T-cell (primary cell): ENCODE measurements at places on chromosomes 12 and 14. TPM values are rescaled to one million over a fixed set of nuclear protein-coding genes. Genes with fewer than 3 reads are reported as not detected.

- DNase-seq: no peak
These were observed 22.1 kb downstream of the CLECL1 start for GRCh38 chr12:9710584-9711375.

DNA sequence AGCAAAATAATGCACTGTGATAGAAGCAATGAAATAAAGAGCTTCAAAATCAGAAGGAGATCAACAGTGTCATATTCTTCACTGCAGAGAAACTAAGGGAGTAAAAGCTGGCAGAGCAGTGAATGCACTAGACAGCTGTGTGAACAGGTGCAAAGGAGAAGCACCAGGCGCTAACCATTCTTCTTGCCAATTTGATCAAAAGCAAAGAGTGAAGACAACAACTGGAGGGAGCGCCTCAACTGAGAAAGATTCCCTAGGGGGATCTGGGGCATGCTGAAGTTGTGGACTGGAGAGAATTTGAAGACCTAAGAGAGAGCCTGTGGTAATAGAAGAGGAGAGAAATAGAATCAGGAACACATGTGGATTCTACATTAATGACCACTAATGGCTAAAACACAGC is 50.4 kb upstream of the OVCH1 start:
- no peak for DNase-seq

GRCh38 chr14:105859717-105860614 is 333.6 kb downstream of the TMEM121 start:
- DNase-seq: peak; percentile 40

DNA sequence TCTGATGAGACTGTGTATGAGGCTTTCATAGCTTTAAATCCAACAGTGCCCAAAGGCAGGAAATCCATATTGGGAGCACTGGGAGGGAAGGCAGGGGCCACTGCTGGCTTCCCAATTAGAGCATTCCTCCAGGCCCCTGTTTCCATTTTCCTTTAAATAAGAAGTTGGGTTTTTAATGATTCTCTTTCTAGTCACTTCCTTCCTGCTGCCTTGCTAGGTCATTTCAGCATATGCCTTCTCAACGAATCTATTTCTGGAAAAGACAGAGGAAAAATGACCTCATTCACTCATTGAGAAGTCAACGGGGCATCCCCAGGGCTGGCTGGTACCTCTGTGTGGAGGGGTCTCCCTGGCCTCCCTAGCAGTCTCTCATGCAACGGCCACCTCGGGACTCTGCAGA is 43.5 kb downstream of the IGF1 start:
- no peak for DNase-seq

DNA sequence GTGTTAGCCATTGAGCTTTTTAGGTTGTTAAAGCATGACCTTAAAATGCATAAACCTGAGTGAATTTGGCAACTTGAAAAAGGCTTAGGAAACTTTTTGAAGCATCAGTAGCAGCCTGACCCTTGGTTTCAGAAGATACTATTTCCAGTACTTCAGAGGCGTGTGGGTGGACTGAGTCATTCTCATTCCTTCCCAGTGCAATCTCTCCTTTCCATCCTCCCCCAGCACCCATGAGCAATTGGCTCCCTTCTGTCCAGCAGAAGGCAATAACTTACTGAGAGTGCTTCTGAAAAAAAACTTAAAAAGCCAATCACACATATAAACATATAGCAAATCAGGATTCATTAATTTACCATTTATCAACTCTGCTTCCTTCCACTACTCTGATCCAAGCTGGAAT is 299.3 kb upstream of the STXBP6 start:
- no peak for DNase-seq

DNA sequence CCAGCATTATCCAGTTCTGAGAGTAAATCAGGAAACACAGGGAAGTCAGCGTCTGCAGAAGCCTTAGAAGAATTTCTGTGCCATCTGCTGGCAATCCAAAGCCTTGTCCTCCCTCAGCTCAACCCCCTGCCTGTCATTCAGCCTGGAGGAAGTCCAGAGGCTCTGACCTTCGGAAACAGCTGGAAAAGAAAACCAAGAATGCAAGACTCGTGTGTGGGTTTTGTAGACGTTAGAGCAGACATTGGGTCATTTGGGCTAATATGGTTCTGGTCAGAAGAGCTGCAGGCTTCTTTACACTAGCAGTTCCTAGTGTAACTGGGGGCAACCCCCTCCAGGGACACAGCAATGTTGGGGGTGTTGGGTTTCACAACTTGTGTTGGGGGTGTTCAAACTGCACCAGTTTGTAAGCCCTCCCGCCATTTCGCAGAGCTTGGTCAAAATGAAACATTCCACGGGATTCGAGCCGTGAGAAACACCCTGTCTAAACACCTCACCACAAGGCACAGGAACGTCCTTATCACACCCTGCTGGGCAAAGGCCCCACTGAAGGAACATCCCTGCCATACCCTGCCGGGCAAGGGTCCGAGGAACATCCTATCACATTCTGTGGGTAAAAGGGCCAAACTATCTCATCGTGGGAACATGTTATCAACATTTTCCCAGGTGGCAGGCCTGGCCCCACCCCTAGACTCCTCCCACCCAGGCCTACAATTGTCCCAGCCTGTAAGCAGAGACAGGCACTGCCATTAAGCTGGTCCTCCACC is 21.0 kb upstream of the SERPINA4 start:
- no peak for DNase-seq

- no peak for DNase-seq
These were observed 76.3 kb upstream of the PPP4R3A start for GRCh38 chr14:91586410-91586809.

- DNase-seq: no peak
These were observed 120.5 kb downstream of the NUAK1 start for GRCh38 chr12:106018286-106018685.

- no peak for DNase-seq
These were observed 10.6 kb upstream of the MLXIP start for GRCh38 chr12:122067966-122068365.

- no peak for DNase-seq
These were observed 7.3 kb downstream of the STXBP6 start for GRCh38 chr14:25042362-25043299.

DNA sequence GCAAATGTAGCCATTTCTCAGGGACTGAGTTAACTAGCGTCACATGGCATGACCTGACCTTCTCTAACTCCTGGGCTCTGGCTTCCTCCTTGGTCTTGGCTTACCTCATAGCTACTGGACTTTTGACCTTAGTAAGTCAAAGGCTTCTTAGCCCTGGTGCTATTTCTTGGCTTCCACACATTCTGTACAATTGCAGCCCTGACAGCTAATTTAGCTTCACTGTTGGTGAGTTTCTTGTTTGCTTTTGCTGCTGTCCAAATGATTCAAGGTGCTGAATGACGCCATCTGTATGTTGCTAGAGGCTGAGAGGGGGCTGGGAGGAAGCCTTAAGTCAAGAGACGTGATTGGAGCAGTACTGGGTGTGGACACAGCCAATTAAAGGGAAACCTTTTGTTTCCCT is 202.7 kb downstream of the PRKD1 start:
- DNase-seq: no peak

DNA sequence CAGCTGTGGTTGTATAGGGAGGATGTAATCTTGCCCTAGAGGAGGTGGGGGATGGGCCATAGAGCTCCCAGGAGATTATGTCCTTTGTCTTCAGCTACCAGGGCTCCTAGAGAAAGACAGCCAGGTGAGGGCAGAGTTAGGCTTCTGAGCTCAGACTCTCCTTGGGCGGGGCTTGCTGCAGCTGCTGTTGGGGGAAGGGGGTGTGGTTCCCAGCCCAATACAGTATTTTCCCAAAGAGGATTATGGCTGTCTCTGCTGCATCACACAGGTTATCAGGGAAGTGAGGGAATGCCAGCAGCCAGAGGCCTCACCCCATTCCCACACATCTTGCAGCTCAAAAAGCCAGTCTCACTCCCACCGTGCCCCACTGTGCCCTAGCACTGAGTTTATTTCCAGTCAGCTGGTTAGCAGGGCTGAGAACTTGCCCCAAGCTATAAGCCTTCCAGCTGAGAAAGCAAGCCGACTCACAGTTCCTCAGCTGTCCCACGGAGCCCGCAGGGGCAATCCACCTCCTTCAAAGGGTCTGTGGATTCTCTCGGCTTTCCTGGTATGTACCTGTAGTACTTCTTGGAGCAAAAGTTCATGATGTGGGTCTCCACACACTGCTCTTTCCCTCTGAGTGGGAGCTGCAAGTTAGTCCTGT is 217.3 kb upstream of the CPNE8 start:
- no peak for DNase-seq

- DNase-seq: no peak
These were observed 4.9 kb downstream of the TEX52 start for GRCh38 chr12:2851931-2852330.

DNA sequence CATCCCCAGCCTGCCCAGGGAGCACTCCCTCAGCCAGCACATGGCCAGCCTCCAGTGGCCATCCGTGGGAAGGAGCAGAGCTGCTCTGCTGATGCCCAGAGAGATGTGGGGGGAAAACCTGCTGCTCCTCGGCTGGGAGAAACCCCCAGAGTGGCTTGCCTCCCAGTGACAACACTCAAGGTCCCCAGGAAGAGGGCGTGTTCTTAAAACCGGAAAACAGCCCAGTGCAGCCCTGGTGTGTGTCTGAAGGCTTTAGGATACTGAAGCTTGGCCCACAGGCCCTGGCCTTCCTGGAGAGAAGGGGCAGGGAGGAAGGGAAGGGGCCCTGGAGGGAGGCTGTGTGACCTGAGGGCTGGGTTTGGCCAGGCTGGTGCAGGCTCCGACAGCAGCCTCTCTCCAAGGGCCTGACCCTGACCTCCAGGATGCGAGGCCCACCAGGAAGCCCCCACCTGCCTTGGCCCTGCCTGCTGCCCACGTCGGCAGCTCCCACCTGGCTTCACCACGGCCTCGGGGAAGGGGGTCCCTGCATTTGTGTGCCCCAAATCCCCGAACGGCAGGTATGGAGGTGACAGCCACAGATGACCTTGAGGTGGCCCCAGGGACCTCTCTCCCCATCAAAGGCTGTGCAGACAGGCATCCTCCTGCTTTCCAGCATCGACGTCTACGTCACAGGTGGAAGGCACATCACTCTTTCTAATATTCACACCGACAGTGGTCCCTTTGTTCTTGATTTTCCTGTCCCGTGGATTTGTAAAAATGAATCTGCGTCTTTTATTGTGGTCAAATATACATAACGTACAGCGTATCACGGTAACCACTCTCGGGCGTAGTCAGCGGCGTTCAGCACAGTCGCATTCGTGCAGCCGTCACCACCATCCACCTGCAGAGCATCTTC is 190.0 kb upstream of the C14orf180 start:
- DNase-seq: peak; percentile 65

DNA sequence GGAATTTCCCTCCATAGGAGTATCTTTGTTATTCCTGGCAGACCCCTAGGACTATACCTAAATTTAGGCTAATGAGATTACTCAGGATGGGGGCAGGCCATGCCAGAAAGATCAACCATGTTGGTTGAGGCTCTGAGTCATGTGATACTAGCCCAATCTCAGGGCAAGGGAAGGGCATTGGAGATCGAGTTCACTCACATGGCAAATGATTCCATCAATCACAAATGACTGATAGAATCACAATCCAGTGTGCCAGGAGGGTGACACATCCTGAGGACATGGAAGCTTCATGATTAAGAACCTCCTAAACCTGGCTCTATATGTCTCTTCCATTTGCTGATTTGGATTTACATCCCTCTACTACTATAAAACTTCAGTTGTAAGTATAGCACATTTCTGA is 182.3 kb downstream of the NTF3 start:
- no peak for DNase-seq

DNA sequence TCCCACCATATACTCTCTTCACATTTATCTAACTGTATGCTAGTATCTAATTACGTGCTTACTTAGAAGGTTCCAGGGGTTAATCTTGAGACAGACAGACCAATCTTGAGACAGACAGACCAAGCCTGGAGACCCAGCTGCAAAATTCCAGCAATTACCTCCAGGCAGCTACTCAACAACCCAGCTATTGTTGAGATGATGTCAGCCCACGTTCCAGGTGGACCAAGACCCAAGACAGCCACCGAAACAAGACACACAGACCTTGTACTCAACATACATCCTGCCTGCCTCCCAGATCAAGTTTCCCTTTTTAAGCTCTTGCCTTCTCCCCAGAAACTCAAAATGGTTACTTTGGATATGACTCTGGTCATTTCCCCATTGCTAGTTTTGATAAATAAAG is 64.9 kb upstream of the VASH1 start:
- DNase-seq: no peak

DNA sequence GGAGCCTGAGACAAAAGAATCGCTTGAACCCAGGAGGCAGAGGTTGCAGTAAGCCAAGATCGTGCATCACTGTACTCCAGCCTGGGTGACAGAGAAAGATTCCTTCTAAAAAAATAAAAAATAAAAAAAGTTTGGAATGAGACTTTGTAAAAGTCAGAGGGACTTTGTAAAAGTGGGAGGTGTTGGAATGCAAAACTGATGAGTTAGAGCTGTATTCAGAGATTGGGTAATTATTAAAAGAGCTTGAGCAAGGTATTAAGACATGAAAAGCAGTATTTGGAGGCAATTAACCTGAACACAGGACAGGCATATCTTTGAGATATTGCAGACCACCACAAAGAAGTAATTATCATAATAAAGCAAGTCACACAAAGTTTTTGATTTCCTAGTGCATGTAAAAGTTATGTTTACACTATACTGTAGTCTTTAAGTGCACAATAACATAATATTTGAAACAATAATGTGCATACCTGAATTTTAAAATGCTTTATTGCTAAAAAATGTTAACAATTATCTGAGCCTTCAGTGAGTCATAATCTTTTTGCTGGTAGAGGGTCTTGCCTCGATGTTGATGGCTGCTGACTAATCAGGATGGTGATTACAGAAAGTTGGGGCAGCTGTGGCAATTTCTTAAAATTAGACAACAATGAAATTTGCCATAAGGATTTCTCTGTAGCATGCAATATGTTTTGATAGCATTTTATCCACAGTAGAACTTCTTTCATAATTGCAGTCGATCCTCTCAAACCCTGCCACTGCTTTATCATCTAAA is 33.1 kb downstream of the PHLDA1 start:
- DNase-seq: no peak

DNA sequence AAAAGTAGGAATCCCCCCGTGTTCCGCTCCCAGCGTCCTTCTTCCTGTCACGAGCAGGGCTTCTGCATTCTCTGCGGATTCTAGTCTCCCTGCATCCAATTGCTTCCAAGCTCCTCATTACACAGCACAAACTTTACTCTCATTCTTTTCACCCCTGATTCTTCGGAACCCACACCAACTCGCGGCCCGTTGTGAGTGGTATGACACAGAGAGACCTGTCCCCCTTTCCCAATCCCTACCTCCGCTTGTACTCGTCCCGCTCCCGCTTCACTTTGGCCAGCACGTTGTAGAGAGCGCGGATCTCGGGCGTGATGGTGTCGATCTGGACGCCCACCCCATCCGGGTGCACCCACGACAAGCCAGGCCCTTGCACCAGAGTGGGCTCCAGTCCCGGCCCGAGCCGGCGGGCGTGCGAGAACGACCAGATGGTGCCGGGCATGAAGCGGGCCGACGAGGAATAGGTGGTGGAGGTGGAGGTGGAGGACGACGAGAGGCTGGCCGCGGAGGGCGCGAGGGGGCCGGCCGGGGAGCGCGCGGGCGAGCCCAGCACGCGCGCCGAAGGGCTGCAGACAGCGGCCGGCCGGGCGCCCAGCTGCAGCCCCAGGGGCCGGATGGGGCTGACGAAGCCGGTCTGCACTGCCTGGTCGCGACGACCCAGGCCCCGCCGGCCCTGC is 687 bp downstream of the IFFO1 start:
- no peak for DNase-seq

- DNase-seq: no peak
These were observed 684.5 kb downstream of the C12orf50 start for GRCh38 chr12:87344699-87345098.

The ZCCHC8 gene
- total RNA-seq: 48.6 TPM

The TAS2R8 gene
- total RNA-seq: not detected

The TMEM253 gene
- 0.49 TPM for total RNA-seq

The BCL2L14 gene
- total RNA-seq: 1.1 TPM

The LIN7A gene
- total RNA-seq: 0.12 TPM

The POTEM gene
- not detected for total RNA-seq

The CCDC175 gene
- total RNA-seq: not detected

The SYNDIG1L gene
- total RNA-seq: 0.73 TPM

The PRR4 gene
- total RNA-seq: 3.5 TPM

The RNASE3 gene
- total RNA-seq: not detected
